ENCODE measurements at places on chromosomes 6 and 20.

- no peaks in the 10 kb centered on the region for H3K27me3 ChIP-seq
- no peak overlapping the region for H3K4me3 ChIP-seq
- H3K27ac ChIP-seq = no peak overlapping the region
- no peaks in the 10 kb centered on the region for H3K4me1 ChIP-seq
Measured at GRCh38 chr6:129725341-129725740, 15.4 kb upstream of the ARHGAP18 start.

GRCh38 chr6:106126482-106126881 lies 40.3 kb downstream of the PRDM1 start:
- H3K4me3 ChIP-seq = no peak overlapping the region
- H3K27me3 ChIP-seq = no peaks in the 10 kb centered on the region
- no peaks in the 10 kb centered on the region for H3K36me3 ChIP-seq
- H3K27ac ChIP-seq = no peak overlapping the region

- DNase-seq = peak; percentile 82
- peak overlapping the region; percentile 58 for H3K27ac ChIP-seq
- H3K27me3 ChIP-seq = no peaks in the 10 kb centered on the region
Measured at GRCh38 chr20:44166008-44166407, 21.0 kb downstream of the JPH2 start.

DNA sequence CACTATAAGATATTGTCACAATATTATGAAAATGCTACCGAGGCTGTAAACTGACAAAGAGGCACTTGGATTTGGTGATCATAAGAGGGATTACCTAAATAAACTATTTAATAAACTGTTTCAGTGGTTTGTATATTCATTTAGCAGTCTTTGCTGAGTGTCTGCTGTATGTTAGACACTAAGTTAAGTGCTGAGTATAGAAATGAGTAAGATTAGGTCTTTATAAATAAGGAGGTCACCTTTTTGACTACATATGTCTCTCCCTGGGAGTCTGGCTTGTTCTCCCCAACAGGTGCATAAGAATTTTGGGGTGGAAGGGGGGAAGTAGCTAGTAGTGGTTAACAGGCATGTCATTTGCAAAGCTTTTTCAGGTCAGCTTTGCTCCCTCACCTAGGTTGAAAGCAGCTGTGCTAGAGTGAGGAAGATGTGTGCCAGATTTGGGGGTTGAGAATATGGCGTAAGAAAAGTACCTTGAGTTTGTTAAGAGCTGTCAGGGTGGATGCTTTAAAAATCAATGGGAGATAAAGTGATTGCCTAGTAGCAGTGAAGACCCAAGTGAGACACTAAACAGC lies 246.3 kb downstream of the ZFAND3 start:
- no peak overlapping the region for H3K27ac ChIP-seq
- H3K36me3 ChIP-seq = peaks cover 21% of the 10 kb centered on the region
- peaks cover 26% of the 10 kb centered on the region for H3K4me1 ChIP-seq
- no peak for DNase-seq

GRCh38 chr6:53983301-53983700 lies 127.9 kb upstream of the MLIP start:
- no peaks in the 10 kb centered on the region for H3K36me3 ChIP-seq
- no peaks in the 10 kb centered on the region for H3K27me3 ChIP-seq
- no peak overlapping the region for H3K27ac ChIP-seq
- H3K4me3 ChIP-seq = no peak overlapping the region
- H3K4me1 ChIP-seq = peaks cover 29% of the 10 kb centered on the region

- H3K27ac ChIP-seq = no peak overlapping the region
- H3K27me3 ChIP-seq = no peaks in the 10 kb centered on the region
- H3K4me3 ChIP-seq = no peak overlapping the region
- H3K36me3 ChIP-seq = no peaks in the 10 kb centered on the region
- DNase-seq = no peak
- no peaks in the 10 kb centered on the region for H3K4me1 ChIP-seq
Measured at GRCh38 chr6:2911171-2911570, 8.1 kb upstream of the SERPINB9 start.

GRCh38 chr6:138818496-138819194 lies 22.8 kb downstream of the ECT2L start:
- no peak overlapping the region for H3K27ac ChIP-seq
- no peaks in the 10 kb centered on the region for H3K27me3 ChIP-seq
- no peaks in the 10 kb centered on the region for H3K4me1 ChIP-seq

GRCh38 chr6:39214846-39215639 lies 14.2 kb downstream of the KCNK5 start:
- no peaks in the 10 kb centered on the region for H3K36me3 ChIP-seq
- H3K4me3 ChIP-seq = no peak overlapping the region
- no peak overlapping the region for H3K27ac ChIP-seq

- no peaks in the 10 kb centered on the region for H3K27me3 ChIP-seq
- H3K4me1 ChIP-seq = no peaks in the 10 kb centered on the region
- DNase-seq = no peak
- no peaks in the 10 kb centered on the region for H3K36me3 ChIP-seq
- H3K4me3 ChIP-seq = no peak overlapping the region
Measured at GRCh38 chr20:47160240-47160639, 196.3 kb downstream of the ZMYND8 start.

DNA sequence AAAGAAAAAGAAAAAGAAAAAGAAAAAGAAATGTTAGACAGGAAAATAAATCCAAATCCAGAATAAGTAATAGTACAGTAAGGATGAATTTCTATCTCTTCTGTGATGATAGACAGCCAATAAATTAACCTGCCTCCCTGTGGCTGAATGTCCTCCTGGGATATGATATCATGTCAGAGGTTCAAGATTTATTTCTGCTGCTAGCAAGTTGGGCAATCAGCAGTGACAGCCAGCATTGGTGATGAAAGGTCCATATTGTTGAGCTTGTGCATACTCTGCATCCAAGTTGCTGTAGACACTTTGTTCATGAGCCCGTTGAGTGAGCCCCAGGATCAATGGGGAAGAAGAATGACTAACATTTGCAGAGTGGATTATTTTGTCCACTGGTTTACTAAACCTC lies 44.9 kb upstream of the CEP85L start:
- H3K27ac ChIP-seq = no peak overlapping the region
- no peaks in the 10 kb centered on the region for H3K4me1 ChIP-seq
- no peak overlapping the region for H3K4me3 ChIP-seq

All from A673 (cell line).